ENCODE measurements at places on chromosomes 12 and 14.

- DNase-seq = peak; percentile 48
Measured at GRCh38 chr14:70934502-70935134, 27.4 kb downstream of the PCNX1 start.

DNA sequence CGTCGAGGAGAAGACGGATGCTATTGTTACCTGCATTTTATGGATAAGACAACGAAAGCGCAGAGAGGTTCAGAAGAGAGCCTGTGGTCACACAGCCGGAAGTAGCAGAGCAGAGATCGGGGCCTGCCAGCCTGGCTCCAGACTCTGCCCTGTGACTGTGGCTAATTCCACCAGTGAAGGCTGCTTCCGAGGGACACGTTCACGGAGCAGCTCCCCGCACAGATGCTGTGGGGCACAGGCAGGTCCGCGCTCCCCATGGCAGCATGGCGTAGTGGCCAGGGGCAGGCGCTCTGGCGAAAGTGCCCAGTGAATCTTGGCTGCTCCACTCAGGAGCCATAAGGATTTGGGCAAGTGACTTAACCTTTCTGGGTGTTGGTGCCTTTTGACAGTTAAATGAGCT, 9.8 kb downstream of the RIMBP2 start:
- DNase-seq = no peak

GRCh38 chr12:3432176-3432742, 58.7 kb upstream of the PRMT8 start:
- no peak for DNase-seq

- DNase-seq = no peak
Measured at GRCh38 chr12:18556161-18556560, 181.7 kb downstream of the PLCZ1 start.

DNA sequence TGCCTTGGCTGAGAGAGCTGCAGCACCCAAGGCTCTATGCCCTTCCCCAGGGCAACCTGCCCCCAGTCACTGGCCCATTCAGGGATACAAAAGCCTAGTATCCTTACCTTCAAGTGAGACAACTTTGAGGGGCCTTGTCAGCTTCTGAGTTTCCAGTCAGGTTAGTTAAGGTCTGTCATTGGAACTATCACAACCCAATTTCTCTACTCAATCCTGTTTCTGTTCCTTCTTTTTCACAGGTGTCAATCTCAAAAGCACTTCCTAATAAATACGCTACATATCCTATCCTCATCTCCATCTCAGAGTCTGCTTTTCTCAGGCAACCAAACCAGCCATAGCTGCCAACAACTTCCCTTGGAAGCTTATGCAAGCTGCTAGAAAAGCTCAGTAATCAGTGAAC, 4.9 kb upstream of the PTGDR start:
- no peak for DNase-seq

- peak; percentile 70 for DNase-seq
Measured at GRCh38 chr12:1318327-1319031, 275.9 kb downstream of the FBXL14 start.
